ENCODE measurements at places on chromosomes 7 and 10.
A peak's percentile ranks its signal among the peaks of the same experiment; 100 is the strongest.

GRCh38 chr10:119689016-119689580, 36.8 kb upstream of the INPP5F start:
- DNase-seq, result no peak

DNA sequence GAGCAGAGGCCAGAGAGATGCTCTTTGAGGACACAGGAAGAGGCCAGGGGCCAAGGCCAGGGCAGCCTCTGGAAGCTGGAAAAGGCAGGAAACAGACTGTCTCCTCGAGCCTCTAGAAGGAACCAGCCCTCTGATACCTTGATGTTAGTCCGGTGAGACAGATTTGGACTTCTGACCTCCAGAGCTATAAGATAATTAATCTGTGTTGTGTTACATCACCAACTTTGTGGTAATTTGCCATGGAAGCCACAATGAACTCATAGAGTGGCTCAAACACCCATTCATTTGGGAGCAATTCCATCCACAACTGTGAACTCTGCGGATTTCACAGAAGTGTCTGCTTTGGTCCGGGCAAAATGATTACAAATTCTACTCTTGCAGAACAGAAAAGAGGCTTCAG, 48.7 kb downstream of the OAT start:
- no peak for DNase-seq

DNA sequence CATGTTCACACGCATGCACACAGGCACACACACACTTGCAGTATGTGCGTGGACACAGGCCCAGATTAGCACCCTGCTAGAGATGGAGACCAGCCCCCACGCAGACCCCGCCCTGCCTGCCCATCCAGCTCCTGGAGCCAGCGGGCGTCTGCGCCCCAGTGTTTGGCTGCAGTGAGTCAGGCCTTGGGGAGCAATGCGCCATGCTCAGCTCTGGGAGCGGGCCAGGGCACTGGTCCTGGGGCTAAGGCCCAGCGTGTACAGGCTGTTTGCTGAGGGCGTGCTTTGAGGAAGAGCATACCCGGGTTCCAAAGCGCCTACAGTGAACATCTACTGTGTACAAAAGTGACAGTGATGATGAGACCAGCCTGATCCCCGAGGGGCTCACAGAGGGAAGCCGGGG, 16.0 kb upstream of the ELFN1 start:
- DNase-seq, result no peak

GRCh38 chr7:48681006-48681405, 243.3 kb upstream of the CDC14C start:
- DNase-seq, result no peak

DNA sequence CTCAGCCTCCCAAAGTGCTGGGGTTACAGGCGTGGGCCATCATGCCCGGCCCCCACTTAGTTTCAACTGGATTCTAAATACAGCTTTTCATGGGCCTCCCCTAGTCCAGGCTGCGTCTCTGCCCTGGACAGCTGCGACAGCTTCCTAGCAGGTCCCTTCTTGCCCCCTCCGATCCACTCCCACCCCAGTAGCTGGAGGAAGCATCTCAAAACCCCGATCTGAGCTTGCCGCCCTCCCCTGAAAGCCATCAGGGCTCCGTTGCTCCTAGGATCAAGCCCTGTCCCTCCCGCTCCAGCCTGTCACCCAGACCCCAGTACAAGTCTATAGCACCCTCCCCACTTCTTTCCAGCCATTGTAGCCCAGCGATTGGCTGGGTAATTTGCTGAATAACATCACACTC, 64.5 kb downstream of the VWA2 start:
- no peak for DNase-seq

DNA sequence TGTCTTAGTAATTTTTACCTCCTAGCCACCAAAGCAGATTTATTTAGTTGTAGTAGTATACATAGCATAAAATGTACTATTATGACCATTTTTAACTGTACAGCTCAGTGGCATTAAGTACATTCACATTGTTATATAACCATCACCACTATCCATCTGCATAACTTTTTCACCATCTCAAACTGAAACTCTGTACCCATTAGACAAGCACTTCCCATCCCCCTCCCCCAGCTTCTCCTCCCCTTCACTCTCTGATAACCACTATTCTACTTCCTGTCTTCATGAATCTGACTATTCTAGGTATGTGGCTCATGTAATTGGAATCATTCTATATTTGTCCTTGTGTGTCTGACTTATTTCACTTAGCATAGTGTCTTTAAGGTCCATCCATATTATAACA, 71.9 kb downstream of the MRPL32 start:
- no peak for DNase-seq

DNA sequence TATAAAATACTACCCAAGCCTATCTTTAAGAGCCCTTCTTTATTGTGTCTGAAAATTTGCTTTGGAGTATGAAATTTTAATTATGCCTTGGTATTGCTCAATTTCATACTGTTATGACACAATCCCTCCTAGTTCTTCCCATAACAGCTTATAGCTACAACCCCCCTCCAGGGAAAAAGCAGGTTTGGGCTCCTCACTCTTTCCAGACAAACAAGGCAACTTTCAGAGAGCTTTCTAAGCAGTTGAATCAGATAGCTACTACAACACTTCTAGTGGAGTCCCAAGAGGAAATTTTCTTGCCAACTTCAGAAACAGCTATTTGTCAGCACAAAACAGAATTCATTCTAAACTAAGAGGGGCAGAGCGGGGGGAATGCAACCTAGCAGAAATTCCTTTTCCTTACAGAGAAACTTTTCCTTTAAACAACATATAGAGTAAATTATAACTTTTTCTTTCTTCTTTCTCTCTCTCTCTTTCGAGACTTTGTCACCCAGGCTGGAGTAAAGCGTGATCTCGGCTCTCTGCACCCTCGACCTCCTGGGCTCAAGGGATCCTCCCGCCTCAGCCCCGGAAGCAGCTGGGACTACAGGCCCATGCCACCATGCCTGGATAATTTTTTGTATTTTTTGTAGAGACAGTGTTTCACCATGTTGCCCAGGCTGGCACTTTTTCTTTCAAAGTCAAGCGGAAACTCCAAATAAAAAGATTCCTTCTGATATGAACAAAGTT, 26.0 kb upstream of the JMJD1C start:
- peak; percentile 20 for DNase-seq

GRCh38 chr7:14092331-14092730, 102.9 kb upstream of the ETV1 start:
- no peak for DNase-seq

GRCh38 chr10:47449979-47450378, 33.9 kb downstream of the ANXA8 start:
- no peak for DNase-seq

DNA sequence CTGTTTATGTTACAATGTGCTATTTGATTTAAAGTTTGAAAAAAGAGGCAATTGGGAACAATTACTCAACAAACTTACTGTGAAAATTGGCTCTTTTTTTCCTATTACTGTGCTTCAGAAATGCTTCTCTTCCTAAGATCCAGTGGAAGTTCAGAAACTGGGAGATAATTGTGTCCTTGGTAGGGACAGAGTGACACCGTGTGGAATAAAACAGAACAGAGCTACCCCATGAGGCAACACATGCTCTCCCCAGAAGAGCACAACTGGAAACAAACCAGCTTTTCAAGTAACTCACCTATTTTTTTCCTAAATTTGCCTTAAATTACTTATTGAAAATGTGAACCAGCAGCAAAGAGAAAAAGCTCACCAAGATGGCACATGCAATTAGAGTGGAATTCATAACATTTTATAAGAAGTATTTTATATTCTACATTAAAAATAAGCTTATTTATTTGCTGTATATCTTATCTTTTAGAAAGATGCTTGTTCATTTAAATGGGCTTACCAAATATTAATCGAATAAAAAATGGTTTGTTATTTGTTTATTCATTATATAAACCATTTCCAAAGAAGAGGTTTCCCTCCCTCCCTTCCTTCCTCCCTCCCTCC, 346.1 kb upstream of the ANKRD30A start:
- no peak for DNase-seq

DNA sequence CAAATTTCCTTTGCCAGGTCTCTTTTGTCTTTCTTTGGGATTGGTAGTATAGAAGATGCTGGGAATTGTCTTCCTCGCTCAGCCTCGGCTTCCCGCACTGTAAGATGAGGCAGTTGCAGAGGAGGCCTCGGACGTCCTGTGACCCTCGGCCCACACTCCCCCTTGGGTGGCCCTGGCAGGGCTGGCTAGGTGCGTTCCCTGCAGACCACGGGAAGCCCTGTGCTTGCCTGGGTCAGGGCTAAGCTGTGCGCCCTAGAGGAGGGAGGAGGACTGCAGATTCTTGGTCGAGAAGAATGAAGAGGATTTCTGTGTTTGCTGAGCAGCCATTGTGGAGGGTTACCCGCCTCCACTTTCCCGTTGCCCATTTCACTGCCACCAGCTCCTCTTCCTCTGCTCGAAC, 42.8 kb downstream of the WIPI2 start:
- DNase-seq, result no peak

DNA sequence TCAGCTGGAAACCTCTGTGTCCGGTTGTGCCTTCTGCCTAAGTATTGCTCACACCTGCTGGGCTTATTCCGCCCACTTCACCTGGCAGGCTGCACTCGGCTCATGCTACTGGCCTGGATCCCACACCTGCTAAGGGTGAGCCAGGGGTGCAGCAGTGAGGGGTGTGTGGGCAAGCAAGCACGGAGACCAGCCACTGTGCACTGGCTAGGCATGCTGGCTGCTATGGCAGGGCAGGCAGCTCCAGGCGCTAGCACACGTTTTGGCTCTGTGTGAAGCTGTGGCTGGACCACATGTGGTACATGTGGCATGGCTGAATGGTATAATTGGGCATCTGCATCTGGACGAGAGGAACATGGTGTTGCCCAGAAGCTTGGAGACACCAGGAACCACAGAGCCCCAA, 940.7 kb downstream of the NRG3 start:
- no peak for DNase-seq

DNA sequence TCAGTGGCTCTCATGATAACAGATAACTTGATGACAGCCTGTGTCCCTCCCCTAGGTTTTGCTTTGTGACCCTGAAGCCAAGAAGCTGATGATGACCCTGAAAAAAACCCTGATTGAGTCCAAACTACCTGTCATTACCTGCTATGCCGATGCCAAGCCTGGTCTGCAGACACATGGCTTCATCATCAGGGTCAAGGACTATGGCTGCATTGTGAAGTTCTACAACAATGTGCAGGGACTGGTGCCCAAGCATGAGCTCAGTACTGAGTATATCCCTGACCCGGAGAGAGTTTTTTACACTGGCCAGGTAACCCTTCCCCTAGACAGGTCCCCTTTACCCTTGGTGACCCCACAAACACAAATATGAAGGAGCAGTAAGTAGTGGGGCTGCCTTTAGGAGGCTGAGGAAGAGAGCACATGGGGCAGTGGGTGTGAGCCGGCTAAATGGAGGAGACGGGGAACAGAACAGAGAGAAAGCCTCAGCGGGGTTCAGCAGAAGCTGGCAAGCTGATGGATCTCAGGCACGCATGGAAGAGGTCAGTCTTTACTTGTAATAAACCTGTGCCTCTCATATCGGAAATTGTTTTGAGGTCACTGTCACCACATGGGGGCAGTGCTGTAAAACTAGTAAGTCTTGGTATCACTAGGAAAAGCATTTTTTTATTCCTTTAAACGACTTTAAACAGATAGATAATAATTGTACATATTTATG, 20.2 kb downstream of the PDCD11 start:
- DNase-seq, result peak; percentile 66

- DNase-seq, result no peak
Observed at GRCh38 chr10:31070025-31070424, 38.4 kb upstream of the ZNF438 start.

- DNase-seq, result no peak
Observed at GRCh38 chr7:116588225-116588624, 63.4 kb downstream of the CAV1 start.

DNA sequence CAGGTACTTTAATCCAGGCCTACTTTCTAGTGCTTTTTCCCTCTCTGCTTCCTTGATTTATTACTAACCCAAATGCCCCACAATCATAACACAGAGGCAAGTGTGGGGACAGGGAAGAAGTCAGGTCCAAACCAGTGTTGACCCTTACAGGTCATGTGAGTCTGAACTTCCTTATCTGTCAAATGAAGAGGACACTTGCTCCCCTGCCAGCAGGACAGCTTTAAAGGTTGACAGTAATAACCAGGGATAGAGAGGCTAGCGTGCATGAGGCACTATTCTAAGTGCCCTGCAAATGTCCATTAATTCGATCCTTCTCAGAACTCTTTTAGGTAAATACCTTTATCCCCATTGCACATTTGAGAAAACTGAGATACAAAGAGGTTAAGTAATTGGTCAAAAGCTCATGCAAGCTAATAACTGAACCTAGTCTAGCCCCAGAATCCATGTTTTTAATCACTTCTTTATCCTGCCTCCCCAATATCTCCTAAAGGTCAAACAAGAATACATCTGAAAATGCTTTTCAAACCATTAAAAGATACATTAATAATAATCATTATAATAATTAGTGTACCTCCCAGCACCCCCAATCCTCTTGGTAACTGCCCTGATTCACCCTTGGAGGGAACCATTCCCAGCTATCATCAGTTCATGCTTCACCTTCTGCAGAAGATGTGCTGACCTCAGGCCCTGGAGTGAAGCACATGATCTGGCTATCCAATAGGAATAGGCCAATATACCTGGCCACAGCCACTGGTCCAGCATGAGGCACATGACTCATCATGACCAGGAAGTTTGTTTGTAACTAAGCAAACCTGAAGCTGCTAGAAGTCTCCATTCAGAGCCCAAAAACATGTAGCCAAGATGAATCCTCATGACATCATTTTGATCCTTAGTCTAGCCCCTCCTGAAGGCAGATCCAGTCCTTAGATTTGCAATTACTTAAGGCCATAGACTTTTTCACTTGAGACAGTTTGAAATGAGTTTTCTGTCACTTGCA, 40.7 kb downstream of the SGMS1 start:
- DNase-seq, result no peak

DNA sequence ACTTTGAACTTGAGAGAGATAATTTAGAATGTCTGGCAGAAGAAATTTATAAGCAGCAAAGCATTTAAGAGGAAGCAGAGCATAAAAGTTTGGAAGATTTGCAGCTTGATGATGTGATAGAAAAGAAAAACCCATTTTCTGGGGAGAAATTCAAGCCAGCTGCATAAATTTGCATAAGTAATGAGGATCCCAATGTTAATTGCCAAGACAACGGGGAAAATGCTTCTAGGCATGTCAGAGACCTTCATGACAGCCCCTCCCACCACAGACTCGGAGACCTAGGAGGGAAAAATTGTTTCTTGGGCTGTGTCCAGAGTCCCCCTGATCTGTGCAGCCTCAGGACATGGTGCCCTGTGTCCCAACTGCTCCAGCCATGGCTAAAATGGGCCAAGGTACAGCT, 263.6 kb upstream of the POT1 start:
- no peak for DNase-seq

- peak; percentile 0 for DNase-seq
Observed at GRCh38 chr7:51366930-51367613, 50.5 kb upstream of the COBL start.

GRCh38 chr10:109741712-109742111, 181.6 kb downstream of the XPNPEP1 start:
- no peak for DNase-seq
